Stimulated activated CD8-positive, alpha-beta memory T cell treated with anti-CD3 and anti-CD28 coated beads, Interleukin-12 subunit alpha, Interleukin-12 subunit beta, amount 100 ng/mL, for 4 hours (primary cell): ENCODE measurements at places on chromosomes 1 and 21.
A peak's percentile ranks its signal among the peaks of the same experiment; 100 is the strongest.

DNA sequence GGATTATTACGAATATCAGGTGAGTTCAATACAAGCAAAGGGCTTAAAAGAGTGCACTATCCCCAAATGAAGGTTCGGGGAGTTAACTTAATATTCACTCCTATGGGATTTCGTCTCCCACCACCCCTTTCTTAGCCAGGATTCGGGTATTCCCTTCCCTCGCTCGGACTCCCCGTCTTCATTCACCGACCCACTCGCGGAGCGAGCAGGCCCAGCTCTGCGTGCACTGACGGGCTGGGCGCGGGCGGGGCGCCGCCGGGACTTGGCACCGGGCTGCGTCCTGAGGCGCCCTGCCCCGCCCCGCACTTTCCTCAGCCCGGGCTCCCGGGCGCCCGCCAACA is 7.7 kb upstream of the MPZL1 start:
- DNase-seq, result no peak

DNA sequence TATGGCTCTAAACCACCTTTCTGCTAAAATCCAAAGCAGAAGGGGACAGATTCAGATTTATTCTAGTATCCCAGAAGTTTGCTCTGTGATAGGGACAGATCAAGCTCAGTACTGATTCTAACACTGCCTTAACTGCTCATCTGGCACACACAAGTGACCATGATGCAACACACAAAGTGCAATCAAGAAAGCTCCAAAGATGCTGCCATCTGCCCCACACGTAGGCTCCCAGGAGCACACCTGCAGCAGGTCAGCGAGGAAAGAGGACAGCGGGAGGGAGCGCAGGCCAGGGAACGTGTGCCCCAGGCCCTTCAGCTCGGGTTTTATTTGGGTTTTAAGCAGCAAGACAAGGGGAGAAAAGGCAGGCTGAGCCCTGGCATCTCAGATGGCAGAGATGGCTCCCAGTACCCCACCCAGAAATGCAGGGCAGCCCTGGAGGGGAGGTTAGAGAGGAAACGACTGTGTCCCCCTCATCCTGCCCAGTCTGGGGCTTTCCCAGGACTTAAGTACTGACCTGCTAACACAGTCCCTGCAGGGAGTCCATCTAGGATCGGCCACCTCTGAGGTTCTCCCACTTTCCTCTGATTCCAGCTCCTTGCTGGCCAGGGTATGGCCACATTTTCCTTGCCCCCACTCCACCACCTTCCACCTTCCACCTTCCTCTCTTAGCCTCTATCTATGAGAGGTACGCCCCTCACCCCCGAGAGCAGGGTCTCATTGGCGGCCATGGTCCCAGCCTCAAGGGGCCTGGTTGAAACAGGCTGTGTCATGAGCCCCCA is 1.2 kb downstream of the TRIM11 start:
- no peak for DNase-seq

GRCh38 chr1:66305927-66306326 is 228.0 kb upstream of the SGIP1 start:
- DNase-seq, result no peak

GRCh38 chr1:182841368-182841988 is 2.3 kb downstream of the DHX9 start:
- no peak for DNase-seq

DNA sequence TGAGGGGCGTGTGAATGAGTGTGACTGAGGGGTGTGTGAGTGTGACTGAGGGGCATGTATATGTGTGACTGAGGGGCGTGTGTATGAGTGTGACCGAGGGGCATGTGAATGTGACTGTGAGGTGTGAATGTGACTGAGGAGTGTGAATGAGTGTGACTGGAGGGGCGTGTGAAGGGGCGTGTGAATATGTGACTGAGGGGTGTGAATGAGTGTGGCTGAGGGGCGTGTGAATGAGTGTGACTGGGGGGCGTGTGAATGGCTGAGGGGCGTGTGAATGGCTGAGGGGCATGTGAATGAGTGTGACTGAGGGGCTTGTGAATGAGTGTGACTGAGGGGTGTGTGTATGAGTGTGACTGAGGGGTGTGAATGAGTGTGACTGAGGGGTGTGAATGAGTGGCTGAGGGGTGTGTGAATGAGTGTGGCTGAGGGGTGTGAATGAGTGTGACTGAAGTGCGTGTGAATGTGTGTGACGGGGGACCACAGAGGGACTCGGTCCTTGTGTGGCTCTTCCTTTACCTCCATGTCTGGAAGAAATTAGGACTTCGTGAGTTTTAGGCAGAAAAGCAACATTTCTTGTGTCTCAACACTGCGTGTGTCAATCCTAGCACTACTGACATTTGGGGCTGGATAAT is 105.8 kb downstream of the GLIS1 start:
- no peak for DNase-seq

GRCh38 chr1:40316595-40317393 is at the start of gene COL9A2:
TSS of gene COL9A2 (minus strand) at chr1:40317286. CDS start at chr1:40317197, 89 bp downstream.
- DNase-seq, result peak; percentile 54

- no peak for DNase-seq
These were observed 785.7 kb downstream of the ADGRL2 start for GRCh38 chr1:82586473-82586872.

GRCh38 chr1:179208681-179209477 is 20.6 kb downstream of the ABL2 start:
- no peak for DNase-seq

- DNase-seq, result no peak
These were observed 49.7 kb upstream of the ARHGEF16 start for GRCh38 chr1:3404801-3405200.

- DNase-seq, result no peak
These were observed 70.8 kb downstream of the PLPP3 start for GRCh38 chr1:56508523-56508983.

DNA sequence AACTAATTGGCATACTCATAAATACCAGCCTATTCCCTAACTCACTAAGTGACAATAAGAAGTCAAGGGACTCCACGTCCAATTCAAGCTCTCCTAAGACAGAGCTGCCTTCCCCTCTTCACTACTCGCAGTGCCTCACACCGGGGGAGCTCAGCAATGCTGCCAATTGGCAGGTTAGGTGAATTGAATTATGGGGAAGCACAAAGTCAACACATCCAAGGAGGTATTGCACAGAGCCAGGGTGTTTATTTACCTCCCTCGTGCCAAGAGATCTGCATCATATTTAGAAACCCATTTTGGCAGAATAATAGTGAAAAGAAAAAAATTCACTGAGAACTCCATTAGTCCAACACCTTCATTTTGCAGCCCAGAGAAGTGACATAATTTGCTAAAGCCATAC is 20.4 kb upstream of the TNR start:
- no peak for DNase-seq

GRCh38 chr1:34405266-34405959 is 228.7 kb downstream of the C1orf94 start:
- no peak for DNase-seq

DNA sequence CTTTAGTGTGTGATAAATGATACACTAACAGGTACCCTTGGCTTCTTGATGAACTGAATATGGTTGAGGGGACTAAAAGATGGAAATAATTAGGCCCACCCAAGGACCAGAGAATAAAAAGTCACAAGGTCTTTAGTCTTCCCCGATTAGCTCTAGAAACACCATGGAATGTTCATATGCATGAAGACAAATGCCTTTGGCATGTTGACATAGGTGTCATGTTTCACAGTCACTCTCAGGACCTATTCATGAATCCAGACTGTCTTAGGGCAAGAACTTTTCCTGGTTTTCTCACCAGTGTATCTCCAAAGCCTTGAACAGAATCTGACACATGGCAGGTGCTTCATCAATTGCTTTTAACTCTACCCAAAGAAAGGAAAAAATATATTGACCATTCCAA is 412.8 kb downstream of the AJAP1 start:
- no peak for DNase-seq

DNA sequence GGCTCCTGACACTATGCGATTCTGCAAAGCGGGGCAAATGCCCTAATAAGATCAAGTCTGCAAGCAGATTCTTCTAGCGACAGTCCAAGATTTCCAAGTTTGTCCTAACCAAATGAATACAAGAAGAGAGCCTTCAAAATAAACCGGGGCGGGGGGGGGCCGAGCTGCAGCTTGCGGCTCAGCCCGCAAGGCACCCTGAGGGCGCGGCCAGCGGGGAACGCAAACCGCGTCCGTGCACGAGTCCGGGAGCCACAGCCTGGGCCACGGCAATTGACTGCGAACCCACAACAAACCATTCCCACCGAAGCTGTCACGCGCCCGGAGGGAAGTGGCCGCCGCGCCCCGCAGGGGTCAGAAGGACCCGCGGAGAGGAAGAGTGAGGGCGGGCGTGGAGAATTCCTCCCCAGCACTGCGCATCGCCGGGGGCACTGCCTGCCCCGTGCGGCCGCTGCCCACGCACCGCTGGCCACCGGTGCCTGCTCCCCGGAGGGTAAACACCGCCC is 687 bp downstream of the TGFBR3 start:
- DNase-seq, result no peak

GRCh38 chr1:110460253-110461220 is 9.6 kb downstream of the PROK1 start:
- peak; percentile 59 for DNase-seq

DNA sequence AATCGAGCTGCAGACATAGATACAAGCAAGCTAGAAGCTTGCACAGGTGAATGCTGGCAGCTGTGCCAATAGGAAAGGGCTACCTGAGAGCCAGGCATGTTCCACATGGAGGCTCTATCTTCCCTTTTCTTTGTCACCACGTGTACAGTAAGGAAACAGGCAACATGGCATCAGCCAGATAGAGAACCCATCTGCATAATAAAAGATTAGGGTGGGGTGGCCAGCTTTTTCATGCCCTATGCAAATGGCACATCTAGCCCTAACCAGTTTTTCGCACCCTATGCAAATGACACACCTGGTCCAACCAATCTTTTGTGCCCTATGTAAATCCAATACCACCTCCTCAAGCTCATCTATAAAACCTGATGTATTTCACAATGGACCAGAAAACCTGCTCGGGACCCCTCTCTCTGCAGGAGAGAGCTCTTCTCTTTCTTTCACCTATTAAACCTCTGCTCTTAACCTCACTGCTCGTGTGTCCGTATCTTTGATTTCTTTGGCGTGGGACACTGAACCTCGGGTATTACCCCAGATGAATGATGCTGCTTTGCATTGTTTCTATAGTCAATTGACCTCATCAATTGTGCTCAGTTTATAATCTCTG is 93.9 kb downstream of the SLC30A10 start:
- DNase-seq, result no peak

DNA sequence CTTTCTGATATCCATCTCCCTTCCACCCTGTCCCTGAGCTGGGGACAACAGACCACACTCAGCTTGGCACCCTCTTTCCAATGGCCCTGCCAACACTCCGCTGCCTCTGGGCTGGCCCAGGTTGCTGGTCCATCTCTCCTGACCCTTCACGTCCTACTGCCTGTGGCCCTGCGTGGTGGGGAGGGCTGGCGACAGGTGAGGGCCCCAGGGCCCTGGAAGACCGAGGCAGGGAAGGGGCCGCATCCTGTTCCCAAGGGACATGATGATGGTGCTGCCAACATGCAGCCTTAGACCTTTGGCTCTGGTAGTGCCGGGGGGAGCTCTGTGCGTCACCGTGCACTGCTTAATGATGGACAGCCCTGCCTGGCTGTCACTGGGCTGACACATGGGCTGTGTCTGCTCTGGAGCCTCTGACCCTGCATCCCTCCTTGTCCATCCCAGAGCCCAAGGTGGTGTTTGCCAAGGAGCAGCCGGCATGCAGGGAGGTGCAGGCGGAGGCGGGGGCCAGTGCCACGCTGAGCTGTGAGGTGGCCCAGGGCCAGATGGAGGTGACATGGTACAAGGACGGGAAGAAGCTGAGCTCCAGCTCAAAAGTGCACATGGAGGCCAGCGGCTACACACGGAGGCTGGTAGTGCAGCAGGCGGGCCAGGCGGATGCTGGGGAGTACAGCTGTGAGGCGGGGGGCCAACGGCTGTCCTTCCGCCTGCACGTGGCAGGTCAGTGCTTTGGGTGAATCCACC is 65.2 kb downstream of the OBSCN start:
- DNase-seq, result no peak

- no peak for DNase-seq
These were observed 152.7 kb upstream of the CHRM3 start for GRCh38 chr1:239233626-239234025.

DNA sequence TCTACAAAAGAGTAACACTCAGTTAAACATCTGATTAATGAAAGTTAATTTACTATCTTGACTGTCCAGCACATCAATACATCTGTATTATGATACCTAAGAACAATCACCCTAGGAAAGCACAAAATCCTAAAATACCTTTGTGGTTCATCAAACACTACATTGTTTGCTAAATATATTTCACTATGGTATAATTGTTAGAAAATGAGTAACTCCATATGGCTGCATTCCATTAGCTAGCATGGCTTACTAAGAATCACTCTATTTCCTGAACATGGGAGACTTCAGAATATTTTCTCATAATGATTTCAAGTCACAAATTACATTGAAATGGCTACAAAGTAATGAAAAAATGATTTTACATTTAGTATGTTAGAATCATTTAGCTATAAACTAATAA is 12.5 kb downstream of the TRMT1L start:
- DNase-seq, result no peak

GRCh38 chr1:156006666-156007376 is 13.9 kb downstream of the SSR2 start:
- DNase-seq, result no peak

DNA sequence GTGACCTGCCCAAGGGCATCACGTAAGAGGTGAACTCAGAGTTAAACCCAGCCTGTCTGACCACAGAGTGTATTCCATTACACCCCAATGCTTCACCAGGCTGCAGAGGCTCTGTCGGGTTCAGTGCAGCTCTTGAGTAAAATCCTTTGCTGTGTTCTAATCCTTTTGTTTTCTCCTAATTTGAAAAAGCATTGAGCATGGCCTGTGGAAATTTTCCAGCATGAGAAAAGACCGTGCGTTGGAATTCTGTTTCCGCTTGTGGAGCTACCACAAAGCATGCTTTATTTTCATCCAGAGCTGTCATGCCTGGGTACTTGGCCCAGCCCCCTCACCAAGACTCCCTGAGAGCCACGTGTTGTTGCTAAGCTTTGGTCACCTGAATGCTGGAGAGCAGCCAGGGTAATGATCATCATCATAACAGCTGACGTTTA is 317.6 kb downstream of the PRDM2 start:
- no peak for DNase-seq

DNA sequence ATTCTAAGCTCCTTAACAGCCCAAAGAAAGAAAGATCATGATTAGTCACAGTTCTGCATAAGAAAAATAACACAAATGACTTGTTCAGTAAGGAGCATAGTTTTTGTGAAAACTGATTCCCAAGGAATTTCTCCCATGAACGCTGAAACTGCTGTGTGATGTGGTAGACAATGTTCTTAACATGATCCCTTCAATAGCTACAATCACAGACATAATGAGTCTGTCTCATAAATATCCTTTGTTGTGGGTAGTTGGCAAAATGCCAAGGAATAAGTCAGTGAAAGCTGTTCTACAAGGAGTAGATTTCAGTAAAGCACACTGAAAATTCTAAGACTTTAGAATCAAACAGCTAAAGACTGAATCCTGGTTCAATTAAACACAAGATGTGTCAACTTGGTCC is 404.8 kb downstream of the HLX start:
- DNase-seq, result no peak

DNA sequence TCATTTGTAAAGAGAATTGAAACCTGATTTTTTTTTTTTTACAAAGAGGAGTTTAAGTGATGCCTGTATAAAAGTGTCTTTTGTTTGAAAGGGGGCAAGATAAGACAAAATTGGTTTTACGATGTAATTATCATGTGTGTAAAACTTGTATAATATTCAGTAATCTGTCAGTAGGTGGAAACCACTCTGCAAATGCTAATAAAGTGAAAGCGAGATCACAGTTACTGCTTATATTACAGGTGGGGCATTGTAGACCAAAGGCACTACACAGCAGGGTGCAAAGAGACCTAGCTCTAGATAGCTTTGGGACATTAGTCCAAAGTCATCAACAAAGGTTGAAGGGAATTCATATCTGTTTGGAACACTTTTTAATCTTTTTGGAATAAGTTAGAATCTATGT is 174.2 kb downstream of the LHX8 start:
- DNase-seq, result no peak

GRCh38 chr1:212285685-212286555 is 710 bp downstream of the PPP2R5A start:
- peak; percentile 59 for DNase-seq
